Stimulated activated CD8-positive, alpha-beta memory T cell treated with anti-CD3 and anti-CD28 coated beads, Interleukin-4, amount 100 ng/mL, for 4 hours (primary cell): ENCODE measurements at places on chromosomes 12 and 14.

DNA sequence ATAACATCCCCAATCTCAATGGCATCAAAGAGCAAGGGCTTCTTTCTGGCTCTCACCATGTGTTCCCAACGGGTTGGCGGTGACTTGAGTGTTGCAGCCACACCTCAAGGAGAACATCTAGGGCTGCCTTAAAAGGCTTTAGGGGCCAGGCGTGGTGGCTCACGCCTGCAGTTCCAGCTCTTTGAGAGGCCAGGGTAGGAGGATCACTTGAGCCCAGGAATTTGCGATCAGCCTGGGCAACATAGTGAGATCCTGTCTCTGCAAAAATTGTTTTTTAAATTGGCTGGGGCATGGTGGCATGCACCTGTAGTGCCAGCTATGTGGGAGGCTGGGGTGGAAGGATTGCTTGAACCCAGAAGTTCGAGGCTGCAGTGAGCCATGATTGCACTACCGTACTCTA is 14.9 kb downstream of the RFLNA start:
- no peak for DNase-seq

- no peak for DNase-seq
These were observed 4.1 kb downstream of the C12orf75 start for GRCh38 chr12:105334582-105334981.

DNA sequence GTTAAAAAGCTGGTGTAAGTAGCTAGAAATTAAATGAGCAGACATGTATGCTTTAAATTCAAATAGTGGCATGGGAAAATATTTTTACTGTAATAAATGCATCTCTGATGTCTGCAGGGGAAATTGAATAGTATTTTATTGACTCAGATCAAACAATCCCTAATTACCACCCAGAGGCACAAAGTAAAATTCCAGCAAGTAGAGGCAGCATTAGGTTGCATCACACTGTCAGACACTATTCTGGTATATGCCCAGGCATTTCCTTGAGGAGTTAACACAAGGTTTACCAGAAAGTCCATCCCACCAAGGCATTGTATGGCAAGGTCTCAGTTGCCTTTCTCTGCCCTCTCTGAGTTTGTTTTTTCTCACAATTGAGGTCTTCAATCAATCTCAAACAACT is 201.6 kb upstream of the KITLG start:
- no peak for DNase-seq

GRCh38 chr14:39181026-39181692 is 6.1 kb downstream of the PNN start:
- DNase-seq: no peak

DNA sequence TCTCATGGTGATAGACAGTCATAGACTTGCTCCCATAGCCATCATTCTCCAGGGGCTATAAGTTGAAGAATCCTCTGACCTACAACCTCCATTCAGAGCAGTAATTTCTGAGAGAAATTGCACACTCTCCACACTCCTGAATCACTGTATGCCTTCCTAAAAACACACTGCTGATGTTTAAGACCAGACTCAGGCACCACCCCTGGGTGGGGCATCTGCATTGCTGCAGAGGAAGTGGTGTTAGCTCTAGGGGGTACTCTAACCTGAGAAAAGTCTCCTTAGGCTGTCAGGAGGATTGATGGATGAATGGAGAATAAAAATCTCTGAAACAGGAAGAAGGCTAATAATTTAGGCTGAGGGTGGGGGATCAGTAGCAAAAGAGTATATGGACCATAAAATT is 436.1 kb downstream of the DAD1 start:
- DNase-seq: no peak

DNA sequence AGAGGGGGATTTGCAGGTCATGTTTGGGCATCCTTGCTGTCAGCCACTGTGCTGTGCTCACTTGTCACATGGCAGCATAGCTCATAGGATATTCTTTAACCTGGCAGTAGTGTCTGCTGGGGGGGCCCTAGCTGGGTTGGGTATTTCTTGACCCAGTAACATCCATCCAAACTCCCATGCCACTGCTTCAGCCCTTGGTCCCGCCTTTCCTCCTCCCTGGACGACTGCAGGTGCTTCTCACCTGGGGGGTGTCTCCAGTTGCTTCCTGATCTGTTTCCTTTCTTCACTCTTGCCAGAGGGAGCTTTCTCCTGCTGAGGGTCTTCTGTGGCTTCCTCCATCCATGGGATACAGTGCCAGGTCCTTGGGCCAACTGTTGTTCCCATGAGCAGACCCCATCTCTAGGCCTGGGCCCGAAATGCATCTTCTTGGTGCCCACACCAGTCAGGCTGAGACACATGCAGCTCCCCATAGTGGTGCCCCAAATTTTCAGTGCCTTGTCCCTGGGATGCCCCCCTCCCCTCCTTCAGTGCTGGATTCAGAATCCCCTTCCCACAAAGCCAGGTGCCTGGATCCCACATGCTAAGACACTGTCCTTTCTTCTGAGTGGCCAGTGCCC is 20.5 kb downstream of the C14orf132 start:
- DNase-seq: no peak

- no peak for DNase-seq
These were observed 10.7 kb upstream of the KRT80 start for GRCh38 chr12:52202361-52203078.

DNA sequence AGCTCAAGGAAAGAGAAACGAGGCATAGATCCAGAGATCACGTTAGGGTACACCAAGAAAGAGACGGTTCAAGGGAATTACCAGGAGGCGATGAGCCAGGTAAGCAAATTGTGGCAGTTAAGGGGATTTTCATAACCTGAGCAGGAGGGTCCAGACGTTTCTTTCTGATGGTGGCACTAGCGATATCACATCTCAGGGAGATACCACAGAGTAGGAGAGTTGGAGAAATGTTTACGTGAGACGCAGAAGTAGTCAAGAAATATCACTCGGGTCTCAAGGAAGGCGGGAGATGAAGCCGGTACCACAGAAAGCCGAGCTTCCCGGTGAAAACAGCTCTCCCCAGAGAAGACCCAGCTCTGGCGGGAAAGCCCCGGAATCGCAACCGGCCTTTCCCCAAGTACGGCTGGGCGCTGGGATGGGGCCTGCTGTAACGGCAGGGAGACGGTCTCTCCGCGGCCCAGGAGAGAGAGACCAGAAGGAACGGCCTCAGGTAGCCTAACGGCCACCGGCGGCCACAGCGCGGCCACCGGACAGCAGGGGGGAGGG is 485 bp downstream of the SENP1 start:
- DNase-seq: no peak

- DNase-seq: no peak
These were observed 22.2 kb downstream of the ST8SIA1 start for GRCh38 chr12:22312336-22312735.

DNA sequence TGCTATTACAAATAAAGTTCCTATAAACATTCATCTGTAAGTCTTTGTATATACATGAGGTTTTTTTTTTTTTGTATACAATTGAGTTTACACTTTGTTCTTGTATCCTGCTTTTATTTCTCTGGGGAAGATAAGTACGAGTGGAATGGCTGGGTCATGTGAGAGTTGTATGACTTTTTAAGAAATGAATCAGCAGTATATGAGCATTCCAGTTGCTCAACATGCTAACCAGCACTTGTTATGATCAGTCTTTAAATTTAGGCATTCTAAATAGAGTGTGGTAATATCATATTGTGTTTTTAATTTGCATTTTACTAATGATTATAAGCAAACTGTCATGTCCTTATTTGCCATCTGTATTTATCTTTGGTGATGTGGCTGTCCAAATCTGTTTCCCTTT is 44.7 kb upstream of the AMIGO2 start:
- DNase-seq: no peak

GRCh38 chr12:52015532-52016041 is 8.8 kb downstream of the TAMALIN start:
- no peak for DNase-seq

DNA sequence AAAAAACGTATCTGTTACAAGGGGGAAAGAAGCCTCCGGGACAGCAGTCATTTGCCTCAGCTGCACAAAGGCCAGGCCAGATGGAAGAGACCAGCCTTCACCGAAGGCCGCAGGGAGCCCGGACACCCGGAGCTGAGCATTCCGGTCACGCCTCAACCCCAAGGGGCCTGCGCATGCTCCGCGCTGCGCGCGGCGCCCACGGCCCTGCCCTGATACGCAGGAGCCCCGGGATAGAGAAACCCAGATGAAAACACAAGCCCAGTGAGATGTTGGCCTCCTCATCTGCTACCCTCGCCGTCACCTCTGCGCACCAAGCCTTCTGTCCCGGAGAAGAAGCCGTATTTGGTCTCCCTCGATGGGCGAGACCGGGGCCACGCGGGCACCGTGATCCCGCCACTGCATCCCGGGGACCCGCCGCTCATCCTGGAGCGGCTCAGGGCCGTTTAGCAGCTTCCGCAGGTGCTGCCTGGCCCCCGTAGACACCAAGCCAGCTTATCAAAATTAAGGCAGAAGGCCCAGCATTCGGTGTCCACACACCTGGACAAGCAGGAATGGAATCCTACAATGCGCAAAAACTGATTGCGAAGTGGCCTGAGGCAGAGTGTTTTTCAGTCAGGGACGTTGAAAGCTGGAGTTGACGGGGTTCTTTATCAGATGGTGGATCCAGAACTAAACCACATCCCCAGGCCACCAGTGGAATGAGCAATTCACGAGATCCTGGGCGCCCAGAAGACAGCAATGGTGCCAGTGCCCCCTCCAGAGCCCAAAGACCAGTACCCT is 2.6 kb downstream of the OR8S1 start:
- no peak for DNase-seq

DNA sequence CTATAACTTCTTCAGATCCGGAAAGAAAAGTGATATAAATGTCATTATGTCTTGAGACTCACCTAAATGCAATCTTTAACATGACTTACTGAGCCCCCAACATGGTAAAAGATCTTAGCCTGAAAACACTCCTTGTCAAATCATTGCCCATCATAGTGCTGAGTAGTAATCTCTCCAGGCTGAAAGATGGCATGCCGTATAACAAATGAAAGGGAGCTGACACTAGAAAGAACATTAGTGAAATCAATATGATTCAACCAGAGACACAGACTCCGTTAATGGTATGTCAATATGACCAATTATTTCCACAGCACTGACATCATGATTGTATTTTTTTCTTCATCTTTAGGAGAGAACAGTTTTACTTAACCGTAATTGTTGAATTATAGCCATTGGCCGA is 54.4 kb downstream of the BICD1 start:
- no peak for DNase-seq

DNA sequence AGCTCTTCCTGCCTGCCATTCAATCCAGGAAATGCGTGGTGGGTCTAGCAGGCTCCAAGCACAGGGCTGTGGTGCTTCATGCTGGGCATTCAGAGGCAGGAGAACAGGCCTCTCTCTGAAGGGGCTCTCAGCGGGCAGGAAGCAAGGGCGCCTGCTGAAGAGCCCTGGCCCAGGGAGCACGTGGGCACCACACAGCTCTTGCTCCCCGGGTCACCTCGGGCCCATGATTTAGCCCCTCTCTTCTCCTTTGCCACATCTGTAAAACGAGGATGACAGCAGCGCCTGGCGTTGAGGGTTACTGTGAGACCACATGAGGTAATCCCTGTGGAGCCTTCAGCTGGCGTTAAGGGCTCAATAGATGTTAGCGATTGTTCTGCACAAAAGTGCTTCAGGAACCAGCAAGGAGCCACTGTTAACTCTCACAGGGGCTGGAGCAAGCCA is 37.6 kb upstream of the SPTLC2 start:
- no peak for DNase-seq

DNA sequence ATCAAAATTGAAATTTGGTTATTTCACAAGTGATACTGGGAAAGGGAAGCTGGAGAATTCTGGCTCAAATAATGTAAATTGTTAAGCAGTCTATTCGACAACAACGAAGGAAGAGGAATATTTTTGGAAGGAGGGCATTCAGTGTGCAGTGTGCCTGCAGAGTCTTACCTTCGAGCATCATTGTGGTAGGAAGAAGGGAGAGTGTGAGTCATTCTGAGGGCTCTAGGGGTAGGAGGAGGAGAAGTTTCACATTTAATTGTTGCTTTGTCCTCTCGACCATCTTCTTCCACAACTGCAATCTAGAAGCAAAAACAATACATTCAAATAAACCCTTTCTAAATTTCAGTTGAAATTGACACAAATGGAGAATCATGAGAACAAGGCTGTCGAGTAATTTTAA is 263.0 kb downstream of the ACSS3 start:
- no peak for DNase-seq

- DNase-seq: no peak
These were observed 35.1 kb downstream of the PARP11 start for GRCh38 chr12:3838076-3838475.
